Panc1 (cell line): ENCODE measurements at places on chromosomes 11 and 22.

- DNase-seq = no peak
Observed at GRCh38 chr11:19263333-19263732, 22.6 kb upstream of the E2F8 start.

DNA sequence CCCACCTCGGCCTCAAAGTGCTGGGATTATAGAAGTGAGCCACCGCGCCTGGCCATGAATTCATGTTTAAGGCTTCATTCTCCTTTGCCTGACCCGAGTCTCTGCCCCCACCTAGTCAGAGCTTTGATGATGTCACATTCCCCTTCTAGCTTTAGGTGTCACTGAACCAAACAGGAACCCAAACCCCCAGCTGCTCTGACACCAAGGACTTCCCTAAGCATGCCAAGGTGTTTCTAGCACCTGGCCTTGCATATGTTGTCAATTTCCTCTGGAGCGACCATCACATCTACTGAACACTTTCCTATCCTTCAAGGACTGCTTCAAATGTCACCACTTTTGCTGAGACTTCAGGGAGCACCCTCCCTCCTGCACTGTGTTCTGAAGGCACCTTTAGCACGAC lies 2.3 kb downstream of the F2 start:
- no peak for DNase-seq

- no peak for DNase-seq
Observed at GRCh38 chr11:70671611-70672010, 273.3 kb downstream of the CTTN start.

GRCh38 chr11:112507281-112507680 lies 246.6 kb upstream of the PLET1 start:
- DNase-seq = no peak

DNA sequence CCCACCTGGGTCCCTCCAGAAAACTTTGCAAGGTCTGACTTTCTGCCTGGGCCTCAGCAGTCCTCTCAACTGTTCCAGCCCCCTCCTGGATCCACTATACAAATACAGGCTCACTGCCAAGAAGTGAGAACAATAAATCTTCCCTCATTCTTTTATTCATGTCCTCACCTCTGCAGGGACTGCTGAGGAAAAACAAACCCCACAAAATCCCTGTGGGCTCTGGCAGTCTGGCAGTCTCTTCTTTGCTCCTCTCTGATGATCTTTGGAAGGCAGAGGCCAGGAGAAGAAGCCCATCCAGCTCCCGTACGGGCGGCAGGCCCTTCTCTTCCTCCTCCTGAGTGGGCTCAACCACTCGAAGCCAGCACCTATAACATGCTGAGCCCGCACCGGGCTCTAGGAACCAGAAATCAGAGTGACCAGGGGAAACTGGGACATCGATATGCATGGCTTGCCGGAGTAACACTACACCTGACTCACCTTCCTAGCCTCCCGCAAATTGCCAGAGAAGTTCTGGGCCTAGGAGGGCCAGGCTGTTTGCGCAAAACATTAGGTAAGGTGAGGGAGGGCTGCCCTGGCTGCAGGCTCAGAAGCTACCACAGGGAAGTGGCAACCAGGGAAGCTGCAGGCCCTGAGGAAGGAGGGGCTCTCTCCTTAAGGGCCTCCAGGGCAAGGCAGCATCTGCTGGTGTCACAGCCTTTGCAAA lies 24.2 kb downstream of the TMPRSS5 start:
- no peak for DNase-seq

DNA sequence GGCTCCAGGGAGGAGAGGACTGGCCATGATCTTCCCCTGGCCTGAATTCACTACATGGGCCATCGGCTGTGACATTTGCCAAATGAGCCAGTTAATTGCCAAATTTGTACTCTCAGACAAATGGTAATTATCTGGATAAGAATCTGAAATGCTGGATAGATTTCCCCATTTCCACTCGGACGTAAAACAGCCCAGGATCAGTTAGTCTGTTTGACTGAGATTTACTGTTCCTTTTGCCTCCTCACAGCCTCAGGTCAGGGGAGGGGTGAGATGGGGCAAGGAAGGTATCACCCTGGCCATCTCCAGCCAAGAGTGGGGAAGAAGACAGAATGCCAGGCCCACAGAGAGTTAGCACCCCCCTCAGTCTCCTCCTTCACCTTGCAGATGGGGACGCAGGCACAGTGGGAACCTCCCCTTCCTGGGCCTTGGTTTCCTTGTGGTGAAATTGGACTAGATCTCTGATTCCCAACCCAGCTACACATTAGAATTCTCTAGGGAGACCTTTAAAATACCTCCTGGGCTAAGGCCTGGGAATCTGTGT lies 5.2 kb downstream of the TRIM29 start:
- DNase-seq = no peak
